Effector CD4-positive, alpha-beta T cell (primary cell): ENCODE measurements at places on chromosomes 7 and 10.

DNA sequence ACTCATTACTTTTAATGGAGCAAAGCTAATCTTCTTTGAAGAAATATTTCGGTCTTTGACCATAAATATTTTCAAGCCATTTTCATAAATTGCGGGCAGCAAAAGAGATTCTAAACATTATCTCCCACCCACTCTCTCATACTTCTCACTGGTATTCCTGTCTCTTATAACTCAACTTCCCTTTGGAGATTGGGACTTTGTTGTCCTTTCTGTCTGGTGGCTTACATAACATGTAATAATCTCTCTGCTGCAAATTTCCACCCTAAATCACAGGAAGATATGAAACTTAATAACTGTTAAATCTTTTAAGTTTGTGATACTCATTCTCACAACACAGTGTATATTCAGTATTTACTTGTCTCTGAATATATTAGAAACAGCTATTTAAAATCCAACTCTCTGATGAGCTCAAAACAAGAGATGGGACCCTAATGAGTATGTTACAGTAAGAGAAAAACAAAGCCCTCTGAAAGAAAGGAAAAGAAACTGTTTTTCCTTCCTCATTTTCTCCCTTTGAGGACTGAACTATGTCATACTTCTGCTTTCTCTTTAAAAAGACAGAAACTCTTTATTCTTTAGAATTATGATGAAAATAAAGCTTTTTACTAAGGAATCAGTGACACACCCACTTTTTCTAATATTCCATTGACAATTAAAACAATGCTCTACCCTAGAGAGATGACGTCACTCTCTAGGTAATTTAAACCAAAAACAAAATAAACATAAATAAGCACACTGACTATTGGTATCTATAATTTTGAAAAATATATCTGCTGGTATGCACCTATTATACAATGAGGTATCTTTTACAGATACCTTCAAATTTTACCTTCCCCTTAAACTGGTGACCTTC lies 14.7 kb downstream of the CALCR start:
- no peak for DNase-seq

GRCh38 chr7:134660961-134661376 lies 14.3 kb downstream of the BPGM start:
- no peak for DNase-seq

GRCh38 chr7:51160990-51161615 lies 155.5 kb downstream of the COBL start:
- DNase-seq = peak; percentile 13

- no peak for DNase-seq
Measured at GRCh38 chr10:30691639-30692015, 62.1 kb upstream of the LYZL2 start.

GRCh38 chr7:84170646-84171045 lies 23.9 kb downstream of the SEMA3A start:
- no peak for DNase-seq

GRCh38 chr7:44286618-44287487 lies 38.5 kb downstream of the CAMK2B start:
- no peak for DNase-seq

DNA sequence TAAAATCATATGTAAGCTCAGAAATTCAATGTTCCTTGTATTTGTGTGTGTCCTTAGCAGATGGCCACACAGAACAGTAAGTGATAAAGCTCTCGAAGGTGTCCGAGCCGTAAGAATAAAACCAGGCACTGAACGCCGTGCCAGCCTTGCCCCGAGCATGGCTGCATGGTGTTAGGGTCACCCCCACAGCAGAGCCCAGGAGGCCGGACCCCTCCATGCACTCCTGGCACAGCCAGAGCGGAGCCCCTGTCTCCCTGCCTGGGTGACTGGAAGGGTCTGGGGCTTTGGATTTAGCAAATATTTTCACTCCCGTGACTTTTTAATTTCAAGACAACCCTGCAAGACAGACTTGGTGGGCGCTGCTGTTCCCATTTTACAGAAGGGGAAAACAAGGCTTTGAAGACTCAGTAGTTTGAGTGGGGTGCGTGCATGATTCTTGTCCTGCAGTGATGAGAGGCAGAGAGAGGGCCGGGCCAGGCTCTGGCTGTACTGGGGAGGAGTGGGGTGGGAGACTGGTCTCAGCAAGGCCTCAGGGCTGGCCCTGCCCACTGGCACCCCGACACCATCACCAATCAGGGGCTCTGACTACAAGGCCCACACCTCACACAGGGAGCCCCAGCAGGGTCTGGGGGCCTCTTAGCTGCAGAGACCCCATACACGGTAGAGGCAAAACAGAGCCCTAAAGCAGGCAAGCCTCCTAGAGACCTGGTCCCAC lies 39.4 kb downstream of the VIPR2 start:
- no peak for DNase-seq

- DNase-seq = no peak
Measured at GRCh38 chr7:132243463-132243862, 332.8 kb downstream of the PLXNA4 start.

GRCh38 chr7:102834999-102835398 lies 77.8 kb upstream of the LRRC17 start:
- no peak for DNase-seq

DNA sequence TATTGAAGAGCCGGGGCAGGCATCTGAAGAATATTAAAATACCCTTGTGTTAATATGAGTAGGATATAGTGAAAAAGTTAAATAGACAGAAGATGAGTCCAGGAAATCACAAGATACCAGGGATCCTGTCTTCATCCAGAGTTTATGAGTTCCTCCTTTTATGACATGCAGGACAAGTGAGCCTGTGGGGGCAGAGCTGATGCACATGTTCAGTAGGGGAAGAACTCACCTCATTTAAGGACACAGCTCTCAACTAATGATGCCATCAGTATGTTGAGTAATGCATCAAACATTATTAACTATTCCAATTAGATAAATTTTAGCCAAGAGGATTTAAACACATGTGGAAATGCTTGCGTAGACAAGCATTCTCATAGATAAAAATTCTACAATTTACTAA lies 435.8 kb upstream of the AKR1E2 start:
- no peak for DNase-seq

GRCh38 chr10:97494151-97494550 lies 4.1 kb downstream of the MMS19 start:
- DNase-seq = no peak

DNA sequence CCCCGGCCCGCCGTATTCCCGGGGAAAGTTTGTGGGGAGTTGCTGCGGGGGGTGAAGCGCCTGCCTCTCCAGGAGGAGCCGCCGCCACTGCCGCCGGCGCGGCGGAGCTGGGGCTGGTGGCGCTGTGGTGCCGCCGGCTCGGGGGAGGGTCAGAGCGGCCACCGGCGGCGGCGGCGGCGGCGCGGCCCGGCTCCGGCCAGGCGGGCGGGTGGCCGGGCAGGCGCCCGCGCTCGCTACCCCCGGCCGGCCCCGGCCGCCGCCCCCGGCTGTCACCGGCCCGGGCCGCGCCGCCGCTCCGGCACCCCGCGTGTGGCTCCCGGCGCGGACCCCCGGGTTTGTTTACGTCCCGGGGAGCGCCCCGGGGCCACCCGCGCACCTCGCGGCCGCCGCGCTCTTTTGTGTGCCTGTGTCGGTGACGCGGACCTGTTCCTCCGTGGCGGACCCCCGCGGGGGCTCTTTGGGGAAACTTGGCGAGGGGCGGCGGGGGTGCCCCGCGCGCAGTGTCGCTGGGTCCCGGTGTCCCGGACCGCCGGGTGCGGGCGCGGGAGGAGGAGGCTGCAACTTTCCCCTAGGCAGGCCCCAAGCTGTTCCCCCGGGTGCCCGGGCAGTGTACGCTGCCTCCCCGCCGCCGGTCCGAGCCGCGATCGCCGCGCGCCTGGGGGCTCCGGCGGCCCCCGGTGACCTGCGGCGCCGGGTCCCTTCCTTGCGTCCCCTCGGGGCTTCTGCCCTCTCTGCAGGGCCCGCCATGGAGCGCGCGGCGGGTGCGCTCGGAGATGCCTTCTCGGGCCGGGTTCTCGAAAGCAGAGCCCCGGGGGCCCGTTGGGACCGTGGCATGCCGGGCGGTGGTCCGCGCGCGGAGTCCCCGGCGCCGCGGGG lies 593 bp upstream of the CUX1 start:
- peak; percentile 14 for DNase-seq
